ENCODE measurements at places on chromosomes 16 and 17.

- no peak for DNase-seq
Measured at GRCh38 chr16:15041271-15042004, 14.4 kb downstream of the NTAN1 start.

GRCh38 chr17:48543854-48544348, 1.0 kb downstream of the HOXB2 start:
- no peak for DNase-seq

DNA sequence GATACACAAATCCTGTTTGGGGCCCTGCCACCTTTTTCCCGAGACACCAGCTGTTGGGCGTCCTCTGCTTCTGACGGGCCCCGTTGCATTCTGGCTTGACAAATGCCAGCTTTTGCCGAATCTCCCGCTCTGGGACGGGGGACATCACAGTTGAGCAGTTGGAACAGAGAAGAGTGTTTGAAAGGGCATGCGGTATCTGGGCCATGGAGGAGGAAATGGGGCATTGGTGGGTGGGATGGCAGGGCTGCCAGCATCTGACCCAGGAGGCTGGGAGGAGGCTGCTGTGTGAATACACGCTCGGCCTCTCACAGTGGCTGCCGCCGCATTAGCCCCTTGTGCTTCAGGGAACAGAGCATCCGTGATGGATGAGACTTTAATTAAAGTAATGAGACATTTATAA, 184.3 kb upstream of the TNRC6C start:
- DNase-seq: no peak

GRCh38 chr17:68443972-68444464, 13.3 kb downstream of the WIPI1 start:
- no peak for DNase-seq

DNA sequence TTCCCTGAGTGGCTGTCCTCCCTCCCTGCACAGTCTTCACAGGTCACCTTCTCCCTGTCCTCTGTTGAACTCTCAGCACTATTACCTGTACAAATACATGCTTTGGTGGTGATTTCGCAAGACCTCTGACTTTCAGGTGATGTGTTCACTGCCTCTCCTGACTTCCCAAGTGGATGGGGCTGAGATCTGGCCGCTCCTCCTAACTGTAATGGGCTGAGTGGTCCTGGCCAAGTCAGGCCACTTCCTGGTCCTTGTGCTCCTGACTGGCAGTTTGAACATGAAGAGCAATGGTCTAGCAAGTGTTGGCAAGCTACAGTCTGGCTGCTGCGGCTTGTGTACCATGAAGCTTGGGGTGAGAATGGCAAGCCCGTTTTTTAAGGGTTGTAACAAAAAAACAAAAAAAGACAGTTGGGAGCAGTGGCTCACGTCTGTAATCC, 11.7 kb upstream of the TMED6 start:
- DNase-seq: no peak

Measured in NCI-H1436 treated with DMSO at 0.1 percent for 48 hours (cell line).